Bone marrow (tissue), 2 donors: ENCODE measurements at places on chromosomes 13 and 19.

DNA sequence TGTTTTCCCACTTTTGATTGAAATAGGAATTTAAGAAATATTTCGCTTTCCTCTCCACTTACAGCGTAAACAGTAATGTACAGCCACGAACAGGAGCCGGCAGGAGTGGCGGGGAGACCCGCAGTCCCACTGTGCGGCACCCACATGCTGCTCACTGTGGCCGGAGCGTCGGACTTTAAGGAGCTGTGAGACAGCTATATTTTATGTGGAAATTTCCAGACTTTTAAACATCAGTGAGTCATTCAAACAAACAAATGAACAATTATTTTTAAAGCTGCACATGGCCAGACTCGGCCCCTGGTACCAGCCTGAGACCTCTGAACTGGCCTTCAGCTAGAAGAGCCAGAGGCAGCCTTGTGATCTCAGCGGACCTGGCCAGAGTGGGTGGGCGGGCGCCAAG lies 52.5 kb downstream of the CRYL1 start:
- no peak for DNase-seq

DNA sequence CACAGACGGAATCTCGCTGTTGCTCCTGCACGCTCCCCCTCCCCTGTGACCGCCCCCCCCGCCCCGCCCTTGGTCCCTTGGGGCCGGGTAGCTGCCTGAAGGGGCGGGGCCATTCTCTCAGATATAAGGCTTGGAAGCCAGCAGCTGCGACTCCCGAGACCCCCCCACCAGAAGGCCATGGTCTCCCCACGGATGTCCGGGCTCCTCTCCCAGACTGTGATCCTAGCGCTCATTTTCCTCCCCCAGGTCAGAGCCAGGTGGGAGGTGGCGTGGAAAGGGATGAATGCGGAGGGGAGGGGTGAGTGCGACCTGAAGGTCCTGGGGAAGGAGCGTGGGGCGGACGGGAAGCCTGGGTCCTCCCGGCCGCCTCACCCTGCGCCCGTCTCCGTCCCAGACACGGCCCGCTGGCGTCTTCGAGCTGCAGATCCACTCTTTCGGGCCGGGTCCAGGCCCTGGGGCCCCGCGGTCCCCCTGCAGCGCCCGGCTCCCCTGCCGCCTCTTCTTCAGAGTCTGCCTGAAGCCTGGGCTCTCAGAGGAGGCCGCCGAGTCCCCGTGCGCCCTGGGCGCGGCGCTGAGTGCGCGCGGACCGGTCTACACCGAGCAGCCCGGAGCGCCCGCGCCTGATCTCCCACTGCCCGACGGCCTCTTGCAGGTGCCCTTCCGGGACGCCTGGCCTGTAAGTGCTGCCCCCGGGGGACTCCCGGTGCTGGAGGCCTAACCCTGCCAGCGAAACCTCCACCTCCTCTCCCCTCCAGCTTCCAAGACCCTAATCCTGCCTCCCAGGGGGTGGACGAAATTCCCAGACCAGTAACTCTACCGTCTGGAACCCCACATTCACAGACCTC lies at the start of gene DLL3:
TSS of gene DLL3 (plus strand) at position 150 of the 845 bp plus-strand sequence. CDS start at position 178, 28 bp downstream.
- DNase-seq, result no peak

DNA sequence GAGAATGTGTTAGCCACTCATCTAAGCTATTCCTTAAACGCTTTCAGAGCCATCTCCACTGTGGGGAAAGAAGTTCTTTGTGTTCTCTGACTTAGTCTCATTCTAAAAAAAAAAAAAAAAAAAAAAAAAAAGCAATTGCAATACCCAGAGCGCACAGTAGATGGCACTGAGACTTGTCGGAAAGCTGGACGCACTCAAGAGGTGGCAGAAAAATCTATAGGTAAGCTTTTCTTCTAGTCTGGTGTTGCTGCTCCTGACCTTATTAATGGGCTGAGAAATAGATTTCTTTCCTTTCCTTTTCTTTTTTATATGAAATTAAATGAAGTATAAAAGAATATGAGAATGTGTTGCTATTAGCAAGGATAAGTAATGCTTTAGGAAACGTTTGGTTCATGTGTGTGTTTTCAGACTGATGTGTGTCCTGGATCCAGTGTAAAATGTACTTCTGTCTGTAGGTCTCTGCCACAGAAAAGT lies 4.7 kb upstream of the GJB2 start:
- no peak for DNase-seq

GRCh38 chr19:55486971-55487923 lies 989 bp upstream of the SSC5D start:
- DNase-seq, result no peak

- peak; percentile 41 for DNase-seq
Measured at GRCh38 chr19:18379803-18380747, 5.9 kb upstream of the GDF15 start.

DNA sequence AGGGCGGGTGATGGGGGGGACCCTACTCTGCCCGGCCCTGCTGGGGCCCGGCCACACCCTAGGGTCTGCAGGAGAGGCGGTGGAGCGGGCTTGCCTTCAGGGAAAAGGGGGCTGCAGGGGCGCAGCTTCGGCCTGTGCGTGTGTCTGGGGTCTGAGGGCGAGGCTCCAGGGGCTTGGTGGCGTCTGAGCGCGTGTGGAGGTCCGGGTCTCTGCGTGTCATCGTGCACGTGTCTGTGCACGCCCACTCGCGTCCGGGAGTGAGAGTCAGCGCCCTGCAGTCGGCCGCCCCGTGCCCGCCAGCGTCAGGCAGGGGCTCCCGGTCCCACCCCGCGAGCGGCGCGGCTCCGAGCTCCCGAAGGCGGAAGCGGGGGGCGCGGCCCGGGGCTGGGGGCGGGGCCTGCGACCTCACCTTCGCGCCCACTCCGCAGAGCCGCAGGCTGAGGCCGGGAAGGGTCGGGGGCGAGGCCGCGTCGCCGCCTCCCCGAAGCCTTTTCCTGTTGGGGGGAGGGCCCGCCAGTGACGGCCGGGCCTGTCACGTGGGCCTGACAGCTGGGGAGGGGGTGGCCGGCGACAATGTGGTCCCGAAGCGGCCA lies at the start of gene ARHGAP45:
TSS of gene ARHGAP45 (plus strand) at position 420 of the 593 bp plus-strand sequence. CDS start 239 bp downstream, outside the sequence.
- peak; percentile 6 for DNase-seq

DNA sequence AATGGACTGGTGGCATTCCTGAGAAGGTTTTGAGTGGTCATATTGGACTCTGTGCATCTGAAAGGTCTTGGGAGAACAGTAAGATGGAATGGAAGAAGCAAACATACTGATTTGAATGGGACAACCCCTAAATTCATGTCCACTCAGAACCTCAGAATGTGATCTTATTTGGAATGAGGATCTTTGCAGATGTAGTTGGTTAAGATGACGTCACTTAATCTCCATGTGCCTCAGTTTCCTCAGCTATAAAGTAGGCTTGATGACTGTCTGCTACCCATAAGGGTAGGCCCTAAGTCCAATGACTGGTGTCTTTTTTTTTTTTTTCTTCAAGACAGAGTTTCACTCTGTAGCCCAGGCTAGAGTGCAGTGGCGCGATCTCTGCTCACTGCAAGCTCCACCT lies 71.1 kb upstream of the SOX21 start:
- no peak for DNase-seq

DNA sequence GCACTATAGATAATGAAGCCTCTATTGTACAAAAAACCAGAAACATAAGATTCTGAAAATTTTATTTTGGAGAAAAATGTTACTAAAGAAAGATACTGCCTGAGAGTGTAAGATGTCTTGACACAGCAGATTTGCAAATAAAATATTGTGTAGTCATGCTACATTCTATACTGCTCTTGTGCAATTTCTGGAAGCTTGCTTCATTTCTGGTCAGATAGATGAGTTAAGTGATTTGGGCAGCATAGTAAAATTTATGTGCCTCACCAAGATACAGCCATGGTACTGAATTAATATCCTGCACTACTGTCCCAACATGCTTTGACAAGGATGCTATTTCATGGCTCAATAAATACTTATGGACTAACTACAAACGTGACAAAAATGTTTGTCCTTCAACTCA lies 55.1 kb upstream of the STARD13 start:
- no peak for DNase-seq

GRCh38 chr19:10288662-10289166 lies 1.0 kb upstream of the ICAM5 start:
- no peak for DNase-seq

DNA sequence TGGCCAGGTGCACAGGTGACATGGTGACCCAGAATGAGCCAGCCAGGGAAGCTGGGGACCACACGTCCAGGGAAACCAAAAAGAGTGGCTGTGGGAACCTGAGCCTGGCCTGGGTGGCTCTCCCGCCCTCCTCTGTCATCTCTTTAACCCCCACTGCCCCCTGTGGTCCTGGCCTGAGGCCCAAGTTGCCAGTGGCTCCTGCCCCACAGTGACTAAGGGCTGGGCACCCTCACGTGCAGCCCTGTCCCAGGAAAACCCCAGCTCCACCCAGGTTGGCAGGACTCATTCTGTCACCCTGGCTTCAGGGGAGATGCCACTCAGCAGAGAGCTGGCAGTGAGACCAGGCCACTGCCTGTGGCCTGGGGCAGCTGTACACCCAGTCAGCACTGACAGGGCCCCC lies 30.6 kb upstream of the ISYNA1 start:
- no peak for DNase-seq

GRCh38 chr19:35476149-35476548 lies 14.1 kb downstream of the KRTDAP start:
- DNase-seq, result no peak

DNA sequence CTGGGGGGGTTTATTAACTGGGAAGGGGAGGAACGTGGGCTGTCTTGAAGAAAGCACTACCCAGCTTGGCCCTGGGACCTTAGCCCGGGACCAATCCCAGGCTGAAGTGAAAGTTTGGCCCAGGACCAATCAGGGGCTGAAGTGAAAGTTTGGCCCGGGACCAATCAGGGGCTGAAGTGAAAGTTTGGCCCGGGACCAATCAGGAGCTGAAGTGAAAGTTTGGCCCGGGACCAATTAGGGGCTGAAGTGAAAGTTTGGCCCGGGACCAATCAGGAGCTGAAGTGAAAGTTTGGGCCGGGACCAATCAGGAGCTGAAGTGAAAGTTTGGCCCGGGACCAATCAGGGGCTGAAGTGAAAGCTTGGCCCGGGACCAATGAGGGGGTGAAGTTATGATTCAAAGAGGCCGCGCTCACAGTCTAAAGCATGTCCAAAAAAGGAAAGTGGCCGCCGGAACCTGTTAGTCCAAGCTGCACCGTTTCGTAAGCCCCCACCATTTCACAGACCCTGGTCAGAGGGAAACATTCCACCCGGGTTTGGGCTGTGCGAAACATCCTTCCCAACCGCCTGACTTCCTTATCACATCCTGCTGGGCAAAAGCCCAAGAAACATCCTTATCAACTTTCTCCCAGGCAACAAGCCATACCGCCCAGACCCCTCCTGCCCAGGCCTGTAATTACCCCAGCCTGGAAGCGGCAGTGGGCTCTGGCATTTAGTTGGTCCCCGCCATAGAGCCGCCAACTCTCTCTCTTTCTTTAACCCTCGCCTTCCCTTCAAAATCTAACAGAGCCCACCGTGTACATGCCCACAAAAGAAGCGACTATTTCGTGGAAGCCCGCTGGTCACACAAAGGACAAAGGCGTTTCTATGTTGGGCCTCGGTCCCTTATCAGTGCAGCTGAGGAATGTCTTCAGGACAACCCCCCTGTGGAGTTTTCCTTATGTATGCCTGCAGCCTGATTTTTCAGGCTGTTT lies 1.1 kb downstream of the ZNF850 start:
- no peak for DNase-seq

- DNase-seq, result no peak
Measured at GRCh38 chr19:14418856-14419105, 360 bp downstream of the DDX39A start.

DNA sequence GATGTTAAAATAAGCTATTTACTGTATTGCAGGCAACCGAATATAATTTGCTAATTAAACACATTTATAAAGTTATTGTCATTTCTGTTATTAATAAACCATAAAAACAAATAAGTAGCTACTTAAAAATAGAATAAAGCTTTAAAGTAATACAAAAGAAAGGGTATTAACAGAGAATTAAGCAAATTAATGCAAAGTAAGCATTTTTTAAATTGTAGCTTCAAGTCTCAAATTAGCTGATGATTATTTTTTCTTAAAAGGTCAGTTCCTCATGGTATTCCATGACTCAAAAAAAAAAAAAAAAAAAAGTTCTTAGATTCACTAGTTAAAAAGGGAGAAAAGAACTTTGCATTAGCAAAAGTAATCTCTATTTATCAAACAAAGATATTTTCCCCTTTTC lies 292.5 kb downstream of the SLITRK1 start:
- DNase-seq, result no peak

- no peak for DNase-seq
Measured at GRCh38 chr13:111895896-111896821, 170.8 kb upstream of the SOX1 start.

DNA sequence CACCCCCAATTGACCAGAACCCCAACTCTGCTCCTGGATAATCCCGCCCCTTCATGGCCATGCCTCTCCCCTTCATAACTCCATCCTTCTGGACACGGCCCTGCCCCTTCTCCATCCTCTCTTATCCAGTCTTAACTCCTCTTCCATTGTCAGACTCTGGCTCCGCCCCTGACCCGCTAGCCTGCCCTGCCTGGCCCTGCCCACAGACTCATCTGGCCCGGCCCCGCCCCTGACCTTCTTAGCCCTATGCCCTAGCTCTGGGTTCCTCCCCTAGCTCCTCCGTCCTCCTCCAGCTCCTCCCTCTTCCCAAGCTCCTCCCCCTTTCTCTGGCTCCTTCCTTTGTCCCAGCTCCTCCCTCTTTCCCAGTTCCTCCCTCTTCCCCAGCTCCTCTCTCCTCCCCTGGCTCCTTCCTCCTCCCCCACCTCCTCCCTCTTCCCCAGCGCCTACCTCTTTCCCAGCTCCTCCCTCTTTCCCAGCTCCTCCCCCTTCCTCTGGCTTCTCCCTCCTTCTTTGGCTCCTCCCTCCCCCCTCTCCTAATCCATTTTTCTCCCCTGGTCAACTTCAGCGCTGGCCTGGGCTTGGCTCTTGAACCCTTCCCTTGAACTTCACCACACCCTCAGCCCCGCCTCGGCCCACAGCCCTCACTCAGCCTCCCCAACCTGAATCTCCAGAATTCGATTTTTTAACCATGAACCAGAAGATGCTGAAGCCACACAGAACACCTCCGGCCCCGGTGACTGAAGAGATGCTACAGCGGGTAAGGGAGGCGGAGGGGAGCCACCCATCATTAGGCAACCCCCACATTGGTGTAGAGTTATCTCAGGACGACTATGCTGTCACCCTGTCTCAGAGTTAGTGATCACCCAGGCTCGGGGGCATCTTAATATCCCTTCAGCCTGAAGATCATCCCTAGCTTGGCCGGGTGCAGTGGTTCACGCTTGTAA lies 9.2 kb upstream of the ZNF358 start:
- peak; percentile 38 for DNase-seq

GRCh38 chr13:70183041-70183440 lies 74.8 kb upstream of the KLHL1 start:
- DNase-seq, result no peak

- no peak for DNase-seq
Measured at GRCh38 chr19:42332059-42332458, 6.6 kb downstream of the MEGF8 start.

DNA sequence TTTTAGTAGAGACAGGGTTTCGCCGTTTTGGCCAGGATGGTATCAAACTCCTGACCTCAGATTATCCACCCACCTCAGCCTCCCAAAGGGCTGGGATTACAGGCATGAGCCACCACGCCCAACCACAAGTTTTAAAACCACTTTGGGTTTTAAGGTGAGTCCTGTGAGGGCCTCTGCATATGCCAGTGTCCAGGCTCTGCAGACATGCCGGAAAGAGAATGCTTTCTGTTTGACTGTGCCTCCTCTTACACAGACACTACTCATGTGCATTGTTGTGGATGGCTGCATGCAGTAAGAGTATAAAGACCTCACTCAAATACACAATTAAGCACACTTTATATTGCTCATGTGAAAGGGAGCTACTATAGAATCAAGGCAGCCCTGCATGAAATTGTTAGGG lies 20.8 kb upstream of the SLC25A30 start:
- no peak for DNase-seq

- DNase-seq, result no peak
Measured at GRCh38 chr19:34403784-34404108, 453 bp upstream of the PDCD2L start.
